Left renal cortex interstitium (tissue), 4 donors: ENCODE measurements at places on chromosomes 16 and 17.

DNA sequence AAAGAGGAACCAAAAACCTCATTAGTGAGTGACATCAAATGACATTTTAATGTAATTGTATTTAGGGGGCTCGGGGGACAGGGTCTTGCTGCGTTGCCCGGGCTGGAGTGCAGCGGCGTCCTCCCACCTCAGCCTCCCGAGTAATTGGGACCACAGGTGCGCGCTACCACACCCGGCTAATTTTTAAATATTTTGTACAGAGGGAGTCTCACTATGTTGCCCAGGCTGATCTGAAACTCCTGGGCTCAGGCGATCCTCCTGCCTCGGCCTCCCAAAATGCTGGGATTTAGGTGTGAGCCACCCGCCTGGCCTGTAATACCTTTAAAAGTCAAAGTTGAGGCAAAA lies 581 bp downstream of the SNRNP25 start:
- DNase-seq, result no peak

DNA sequence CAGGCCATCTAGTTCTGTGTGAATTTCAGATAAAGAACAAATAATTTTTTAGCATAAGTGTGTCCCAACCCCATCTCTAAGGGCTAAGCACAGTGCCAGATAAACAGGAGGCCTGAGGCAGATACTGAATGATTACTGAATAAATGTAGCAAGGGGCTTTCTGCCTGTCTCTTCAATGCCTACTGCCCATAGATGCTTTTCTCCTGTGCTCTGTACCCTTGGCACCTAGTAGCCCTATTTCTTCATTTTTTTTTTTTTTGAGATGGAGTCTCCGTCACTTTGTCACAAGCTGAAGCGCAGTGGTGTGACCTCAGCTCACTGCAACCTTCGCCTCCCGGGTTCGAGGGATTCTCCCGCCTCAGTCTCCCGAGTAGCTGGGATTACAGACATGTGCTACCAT lies 25.3 kb downstream of the IGFBP4 start:
- DNase-seq, result no peak

DNA sequence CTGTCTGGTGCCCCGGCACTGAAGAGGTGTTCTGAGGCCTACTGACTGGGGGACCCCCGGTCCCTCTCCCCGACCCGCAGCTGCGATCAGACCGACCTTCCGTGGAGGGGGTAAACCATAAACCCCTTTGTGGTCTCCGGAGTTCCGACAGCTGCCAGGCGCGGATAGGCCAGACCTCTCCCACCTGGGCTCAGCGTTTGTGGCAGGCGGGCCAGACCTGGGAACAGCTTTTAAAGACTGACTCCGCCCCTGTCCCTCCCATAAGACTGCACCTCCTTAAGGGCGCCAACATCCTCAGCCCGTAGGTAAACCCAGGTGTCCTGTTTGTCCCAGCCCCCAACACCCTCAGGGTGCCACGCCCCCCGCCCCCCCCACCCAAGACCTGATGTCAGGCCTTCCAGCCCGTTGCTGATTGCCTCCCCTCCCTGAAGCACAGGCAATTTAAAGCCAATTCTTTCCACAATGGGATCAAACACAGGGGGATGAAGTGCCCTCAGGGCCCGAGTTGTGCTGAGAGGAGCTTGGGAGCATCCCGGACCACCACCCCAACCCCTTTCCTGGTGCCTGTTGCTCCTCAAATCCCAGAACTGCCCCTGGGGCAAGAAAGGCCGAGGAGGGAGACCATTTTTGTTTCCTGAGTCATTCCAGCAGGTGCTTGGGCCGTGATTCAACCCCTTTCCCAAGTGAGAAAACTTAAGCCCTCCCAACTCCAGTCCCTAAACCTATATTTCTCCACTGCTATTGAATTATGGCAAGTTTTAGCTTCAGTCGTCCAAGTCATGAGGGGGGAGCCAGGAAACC lies at the start of gene SOX15:
TSS of gene SOX15 (minus strand) at position 204 of the 801 bp plus-strand sequence. CDS start 418 bp downstream, outside the sequence.
- no peak for DNase-seq

DNA sequence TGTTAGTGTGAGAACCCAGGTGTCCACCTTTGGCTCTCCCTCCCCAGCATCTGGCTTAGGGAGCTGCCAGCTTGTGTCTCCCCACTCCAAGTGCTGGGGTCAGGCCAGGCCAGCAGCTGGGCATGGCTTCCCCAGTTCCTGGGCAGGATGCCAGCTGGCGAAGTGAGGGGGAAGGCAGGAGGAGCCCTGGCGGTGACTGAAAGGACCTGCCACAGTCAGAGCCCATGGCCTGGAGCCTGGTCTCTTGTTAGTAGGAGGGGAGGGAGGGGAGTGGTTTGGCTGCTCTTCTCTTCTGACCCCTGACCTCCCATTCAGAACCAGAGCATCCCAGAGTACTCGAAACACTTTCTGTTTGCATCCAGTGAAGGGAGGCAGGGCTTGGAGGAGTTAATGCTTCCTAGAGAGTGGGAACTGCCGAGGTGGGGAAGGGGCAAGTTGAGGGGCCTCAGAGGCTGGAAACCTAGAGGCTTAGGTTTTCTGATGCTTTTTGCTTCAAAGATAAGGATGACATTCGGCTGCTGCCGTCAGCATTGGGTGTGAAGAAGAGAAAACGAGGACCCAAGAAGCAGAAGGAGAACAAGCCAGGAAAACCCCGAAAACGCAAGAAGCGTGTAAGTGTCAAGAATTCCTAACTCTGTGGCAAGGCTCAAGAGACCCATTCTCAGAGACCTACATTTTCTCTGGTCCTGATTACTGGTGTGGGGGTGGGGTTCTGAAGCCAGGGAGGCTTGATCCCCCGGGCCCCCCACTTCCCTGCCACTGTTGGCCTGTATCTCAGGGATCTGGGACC lies 772 bp downstream of the CHD3 start:
- peak; percentile 63 for DNase-seq

DNA sequence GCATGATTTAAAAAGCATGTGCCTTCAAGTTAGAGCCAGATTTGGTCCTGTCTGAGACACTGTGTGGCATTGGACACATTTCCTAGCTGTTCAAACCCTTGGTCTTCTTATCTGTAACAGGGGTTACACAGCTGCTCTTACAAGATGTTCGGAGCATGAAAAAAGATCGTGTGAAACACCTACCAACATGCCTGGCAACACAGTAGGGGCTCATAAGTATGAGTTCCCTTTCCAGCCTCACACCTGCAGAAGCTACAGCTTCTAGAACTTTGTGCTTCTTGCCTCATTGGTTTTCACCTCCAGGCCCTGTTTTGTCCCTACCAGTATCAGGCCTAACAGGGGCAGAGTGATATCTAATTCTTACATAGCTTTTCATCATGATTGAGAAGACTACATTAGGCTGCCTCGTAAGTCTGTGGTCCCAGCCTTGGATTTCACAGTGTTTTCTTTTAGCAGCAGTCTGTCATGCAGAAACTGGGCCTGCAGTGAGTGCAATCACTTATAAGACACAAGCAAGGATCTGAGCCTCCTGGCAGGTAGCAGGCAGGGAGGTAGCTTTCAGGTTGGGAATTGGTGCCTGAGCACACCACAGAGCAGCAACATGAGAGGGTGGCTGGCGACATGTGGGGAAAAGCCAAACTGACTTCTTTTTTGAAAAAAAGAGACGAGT lies 78.8 kb downstream of the CCDC182 start:
- DNase-seq, result no peak

- no peak for DNase-seq
Observed at GRCh38 chr17:4944163-4944553, 4.1 kb downstream of the RNF167 start.

DNA sequence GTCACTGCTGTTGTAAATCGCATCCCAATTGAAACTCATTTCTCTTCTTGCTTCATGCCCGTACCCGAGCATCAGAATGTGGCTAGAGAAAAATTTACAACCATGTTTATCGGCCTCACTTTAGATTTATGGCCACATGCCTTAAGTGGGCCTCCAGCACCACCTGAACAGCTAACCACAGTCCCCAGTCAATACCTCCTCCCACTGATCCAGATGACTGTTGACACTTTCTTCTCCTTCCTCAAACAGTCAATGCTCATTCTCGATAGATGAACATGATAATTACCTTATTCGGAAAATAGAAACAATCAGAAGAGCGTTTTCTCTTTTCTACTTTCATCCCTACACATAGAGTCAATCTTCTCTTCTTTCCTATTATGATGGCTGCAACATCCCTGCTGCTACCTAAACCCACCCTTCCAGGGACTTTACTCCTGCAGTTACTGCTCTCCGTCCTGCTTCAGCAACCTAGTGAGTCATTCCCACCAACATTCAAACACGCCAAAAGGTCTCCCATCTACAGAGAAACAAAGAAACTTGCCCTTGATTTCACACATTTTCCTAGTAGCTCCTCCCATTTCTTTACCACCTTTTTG lies 416.3 kb upstream of the MAF start:
- no peak for DNase-seq

DNA sequence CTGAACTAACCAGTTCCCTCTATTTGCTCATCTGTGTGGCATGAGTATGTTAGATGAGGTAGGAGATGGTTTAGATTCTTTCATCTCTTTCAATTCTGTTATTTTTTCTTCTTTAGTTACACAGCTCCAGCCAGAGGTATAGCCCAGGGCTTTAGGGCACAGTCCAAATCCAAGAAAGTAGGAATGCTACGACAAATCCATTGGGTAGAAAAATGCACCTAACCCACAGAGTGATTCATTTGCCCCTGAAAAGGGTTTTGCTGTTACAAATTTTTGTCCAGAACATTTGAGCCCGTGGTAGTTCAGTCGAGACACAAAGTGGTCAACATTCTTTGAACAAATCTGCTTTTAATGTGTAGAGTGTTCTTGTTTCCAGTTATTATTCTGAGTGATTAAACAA lies 250.7 kb downstream of the HS3ST3A1 start:
- no peak for DNase-seq

DNA sequence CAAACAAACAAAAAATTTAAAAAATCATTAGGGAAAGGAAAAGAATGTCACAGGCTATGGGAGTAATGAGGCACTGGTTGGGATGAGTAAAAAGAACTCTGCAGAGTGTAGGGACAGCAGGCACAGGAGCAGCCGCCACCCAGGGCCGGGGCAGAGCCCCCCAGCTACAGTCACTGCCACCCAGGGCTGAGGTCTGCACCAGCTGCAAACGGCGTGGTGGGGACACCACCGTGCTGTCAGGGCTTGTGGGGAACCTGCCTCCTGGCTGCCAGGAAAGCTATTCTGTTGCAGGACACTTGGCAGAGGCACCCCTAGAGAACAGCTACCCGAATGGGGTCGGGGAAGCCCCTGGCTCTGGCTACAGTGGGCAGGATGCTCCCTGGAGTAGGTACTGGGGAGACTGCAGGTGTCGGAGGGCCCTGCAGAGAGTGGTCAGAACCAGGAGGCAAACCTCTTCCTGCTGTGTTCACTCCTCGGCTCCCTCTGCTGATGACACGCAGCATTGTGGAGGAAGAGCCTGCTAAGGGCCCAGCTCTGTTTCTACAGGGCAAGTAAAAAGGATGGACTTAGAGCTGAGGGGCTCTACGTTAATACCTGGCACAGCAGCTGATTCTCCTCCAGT lies 32.3 kb upstream of the CAPN15 start:
- no peak for DNase-seq

- DNase-seq, result no peak
Observed at GRCh38 chr16:54118846-54119245, 167.7 kb downstream of the IRX3 start.

- DNase-seq, result no peak
Observed at GRCh38 chr16:85220964-85221731, 108.9 kb upstream of the CIBAR2 start.

DNA sequence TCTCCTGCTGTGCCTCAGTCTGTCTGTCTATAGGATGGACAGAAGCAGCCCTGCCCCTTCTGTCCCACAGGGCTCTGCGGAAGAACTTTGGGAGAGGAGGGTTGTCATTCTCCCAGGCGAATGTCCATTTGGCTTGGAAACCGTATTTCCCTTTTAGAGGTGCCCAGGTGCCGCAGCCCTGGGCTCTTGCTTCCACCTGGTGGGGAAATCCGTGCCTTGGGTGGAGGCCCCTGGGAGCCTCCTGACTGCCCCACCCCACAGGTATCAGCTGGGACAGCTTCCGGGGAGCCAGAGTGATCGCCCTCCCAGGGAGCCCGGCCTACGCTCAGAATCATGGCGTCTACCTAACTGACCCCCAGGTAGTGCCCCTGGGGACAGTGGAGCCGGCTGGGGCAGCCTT lies 12.7 kb downstream of the FCSK start:
- DNase-seq, result no peak

DNA sequence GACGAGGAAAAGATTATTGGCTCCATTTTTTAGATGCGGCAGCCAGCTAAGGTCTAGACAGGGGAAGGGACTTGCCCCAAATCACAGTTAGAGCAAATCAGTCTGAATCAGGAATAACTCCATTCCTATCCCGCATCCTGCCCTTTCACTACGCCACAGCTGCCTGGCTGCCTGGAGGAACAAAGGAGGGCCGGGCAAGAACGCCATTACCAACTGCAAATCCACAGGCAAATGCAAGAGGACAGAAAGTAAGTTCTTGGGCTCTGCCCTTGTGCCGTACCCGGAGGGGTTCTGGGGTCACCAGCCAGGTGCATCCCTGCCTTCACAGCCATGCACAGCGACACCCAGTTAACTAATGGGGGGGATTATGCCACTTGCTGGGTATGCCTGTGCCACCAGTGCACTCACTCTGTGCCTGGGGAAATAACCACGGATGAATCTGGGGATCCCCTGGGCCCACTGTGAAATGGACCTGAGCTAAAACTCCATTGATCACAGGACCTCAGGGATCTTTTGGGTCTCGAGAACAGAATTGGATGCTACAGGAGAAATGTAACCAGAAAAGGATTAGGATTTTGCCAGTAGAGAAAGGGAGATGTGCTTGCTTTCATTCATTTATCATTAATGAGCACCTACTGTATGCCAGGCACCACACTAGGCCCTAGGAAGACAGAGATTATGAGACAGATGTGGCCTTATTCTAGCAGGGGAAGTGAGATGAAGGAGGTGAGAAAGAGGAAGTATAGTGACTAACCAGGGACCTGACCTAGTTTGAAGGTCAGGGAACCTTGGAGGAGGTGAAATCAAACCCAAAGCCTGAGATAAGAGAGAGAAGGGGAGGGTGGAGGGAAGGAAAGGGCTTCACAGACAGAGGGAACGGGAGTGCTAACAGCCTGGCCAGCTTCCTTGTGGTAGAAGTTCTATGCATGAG lies 17.7 kb downstream of the BCL7C start:
- no peak for DNase-seq

GRCh38 chr17:27384726-27385125 lies 71.5 kb upstream of the KSR1 start:
- no peak for DNase-seq

DNA sequence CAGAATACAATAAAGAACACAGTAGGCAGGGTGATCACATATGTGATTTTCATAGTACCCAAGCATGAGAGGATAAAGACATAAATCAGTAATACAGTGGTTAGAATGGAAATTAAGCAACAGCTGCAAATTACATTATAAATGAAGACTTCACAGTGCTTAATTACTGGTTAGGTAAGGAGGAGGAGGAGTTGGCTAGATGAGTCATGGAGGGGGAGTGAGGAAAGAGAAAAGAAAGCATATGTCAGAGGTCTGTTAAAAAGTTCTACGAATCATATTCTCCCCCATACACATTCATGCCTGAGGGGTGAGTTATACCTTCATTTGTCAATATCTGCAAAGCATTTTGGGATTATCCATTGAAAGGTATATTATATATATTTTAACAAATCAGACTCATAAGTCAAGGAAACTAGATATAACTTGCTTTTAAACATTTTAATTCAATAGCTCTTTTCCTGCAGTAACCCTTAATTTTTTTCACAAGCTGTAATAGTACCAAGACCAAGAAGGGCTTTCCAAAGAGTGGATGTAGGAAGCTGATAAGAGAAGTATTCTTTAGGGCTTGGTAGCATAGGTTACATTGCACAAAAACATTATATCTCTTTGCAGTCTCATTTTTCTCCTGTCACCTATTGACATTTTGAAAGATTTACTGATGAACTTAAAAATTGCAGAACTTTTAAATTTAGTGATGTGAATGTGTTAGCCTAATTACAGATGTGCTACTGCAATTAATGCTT lies 99.3 kb downstream of the STXBP4 start:
- DNase-seq, result no peak

- DNase-seq, result no peak
Observed at GRCh38 chr17:14866266-14866665, 398.9 kb downstream of the PMP22 start.
